ENCODE measurements at places on chromosomes 13 and 19. TPM values are rescaled to one million over a fixed set of nuclear protein-coding genes. Genes with fewer than 3 reads are reported as not detected.
A peak's percentile ranks its signal among the peaks of the same experiment; 100 is the strongest.

Gene SIGLEC8
- total RNA-seq, result not detected

Gene LILRA1
- not detected for total RNA-seq

Gene CYSLTR2
- 3.9 TPM for total RNA-seq

Gene ZNF805
- 10.0 TPM for total RNA-seq

Gene OR7C1
- not detected for total RNA-seq

Gene KLF12
- 33.5 TPM for total RNA-seq

Gene NCR1
- total RNA-seq, result not detected

- no peak overlapping the region for H3K27ac ChIP-seq
- H3K27me3 ChIP-seq, result no peaks in the 10 kb centered on the region
- DNase-seq, result no peak
- H3K4me3 ChIP-seq, result peak overlapping the region; percentile 13
- H3K36me3 ChIP-seq, result peaks cover 9% of the 10 kb centered on the region
- peaks cover 66% of the 10 kb centered on the region for H3K4me1 ChIP-seq
Measured at GRCh38 chr19:49894011-49894664, 2.5 kb downstream of the IL4I1 start.

DNA sequence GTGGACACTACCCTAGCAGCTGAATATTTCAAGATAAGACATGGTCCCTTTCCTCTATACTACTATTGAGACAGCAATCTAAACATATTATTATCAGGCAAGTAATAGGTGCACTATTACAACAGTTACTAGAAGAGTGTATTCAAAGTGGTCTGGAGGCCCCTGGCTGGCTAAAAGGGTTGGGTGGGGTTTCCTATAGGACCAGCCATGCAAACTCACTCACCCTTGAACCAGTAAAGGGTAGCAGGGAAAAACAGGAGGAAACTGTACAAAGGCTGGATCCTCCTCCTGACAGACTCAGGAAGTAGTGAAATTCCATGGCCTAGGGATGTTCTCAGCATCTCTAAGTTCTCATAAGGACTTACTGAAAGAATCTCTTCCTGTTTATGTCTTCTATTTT, 7.7 kb downstream of the SMAD9 start:
- no peak for DNase-seq
- H3K27ac ChIP-seq, result no peak overlapping the region
- no peaks in the 10 kb centered on the region for H3K4me1 ChIP-seq
- no peak overlapping the region for H3K4me3 ChIP-seq
- H3K36me3 ChIP-seq, result no peaks in the 10 kb centered on the region

- no peaks in the 10 kb centered on the region for H3K27me3 ChIP-seq
- H3K27ac ChIP-seq, result no peak overlapping the region
- peaks cover 65% of the 10 kb centered on the region for H3K36me3 ChIP-seq
- peaks cover 21% of the 10 kb centered on the region for H3K4me1 ChIP-seq
- no peak overlapping the region for H3K4me3 ChIP-seq
- no peak for DNase-seq
Measured at GRCh38 chr13:42312817-42313431, 41.0 kb downstream of the AKAP11 start.

GRCh38 chr13:105914291-105915036, 621.0 kb downstream of the EFNB2 start:
- no peaks in the 10 kb centered on the region for H3K4me1 ChIP-seq
- no peak overlapping the region for H3K27ac ChIP-seq
- no peaks in the 10 kb centered on the region for H3K36me3 ChIP-seq
- H3K4me3 ChIP-seq, result no peak overlapping the region
- DNase-seq, result no peak
- H3K27me3 ChIP-seq, result peaks cover 6% of the 10 kb centered on the region

GRCh38 chr19:23788411-23788810, 29.7 kb upstream of the ZNF681 start:
- no peak overlapping the region for H3K4me3 ChIP-seq
- no peaks in the 10 kb centered on the region for H3K27me3 ChIP-seq
- no peak overlapping the region for H3K27ac ChIP-seq
- peaks cover 8% of the 10 kb centered on the region for H3K4me1 ChIP-seq

DNA sequence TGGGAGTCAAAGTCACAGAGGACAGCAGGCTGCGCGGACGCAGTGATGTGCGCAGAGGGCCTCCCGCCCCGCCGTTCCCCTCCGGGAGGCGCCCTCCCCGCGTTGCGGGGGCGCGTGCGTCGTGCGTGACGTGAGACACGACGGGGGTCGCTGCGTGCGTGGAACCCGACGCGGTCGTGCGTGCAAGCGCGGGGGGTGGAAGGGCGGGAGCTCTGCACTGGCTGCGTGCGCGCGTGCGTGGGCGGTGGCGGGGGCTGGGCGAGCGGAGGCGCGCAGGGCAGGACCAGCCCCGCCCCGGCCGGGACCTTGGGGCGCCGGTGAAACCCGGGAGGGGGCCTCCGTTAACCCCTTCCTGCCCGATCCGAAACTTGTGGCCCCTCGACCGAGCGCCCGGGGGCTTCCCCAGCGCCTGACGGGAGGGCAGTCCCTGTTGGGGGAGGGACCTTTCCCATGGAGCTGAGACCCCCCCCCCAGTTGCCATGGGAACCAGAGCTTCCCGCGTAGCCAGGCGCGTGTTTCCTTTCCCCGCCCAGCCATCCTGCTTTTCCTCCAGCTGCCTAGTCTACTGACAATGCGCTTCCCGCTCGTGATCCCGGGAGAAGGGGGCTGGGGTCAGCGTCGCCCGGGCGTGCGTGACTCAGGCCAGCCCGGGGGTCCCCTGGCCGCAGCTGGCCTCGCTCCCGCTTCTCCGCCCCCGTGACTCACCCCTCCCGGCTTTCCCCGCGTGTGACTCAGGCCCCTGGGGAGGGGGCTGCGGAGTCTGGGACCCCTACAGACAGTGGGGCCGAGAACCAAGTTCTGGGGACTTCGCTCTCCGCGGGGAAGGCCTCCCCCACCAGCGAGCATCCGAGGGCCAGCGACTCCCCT, 7.3 kb upstream of the HOOK2 start:
- H3K27ac ChIP-seq, result no peak overlapping the region
- peak; percentile 87 for DNase-seq
- H3K4me3 ChIP-seq, result peak overlapping the region; percentile 87
- H3K36me3 ChIP-seq, result no peaks in the 10 kb centered on the region
- H3K27me3 ChIP-seq, result no peaks in the 10 kb centered on the region

GRCh38 chr19:14449321-14449720, 16.2 kb downstream of the PKN1 start:
- DNase-seq, result no peak
- H3K4me3 ChIP-seq, result no peak overlapping the region
- no peak overlapping the region for H3K27ac ChIP-seq
- peaks cover 15% of the 10 kb centered on the region for H3K4me1 ChIP-seq
- H3K36me3 ChIP-seq, result peaks cover 72% of the 10 kb centered on the region

DNA sequence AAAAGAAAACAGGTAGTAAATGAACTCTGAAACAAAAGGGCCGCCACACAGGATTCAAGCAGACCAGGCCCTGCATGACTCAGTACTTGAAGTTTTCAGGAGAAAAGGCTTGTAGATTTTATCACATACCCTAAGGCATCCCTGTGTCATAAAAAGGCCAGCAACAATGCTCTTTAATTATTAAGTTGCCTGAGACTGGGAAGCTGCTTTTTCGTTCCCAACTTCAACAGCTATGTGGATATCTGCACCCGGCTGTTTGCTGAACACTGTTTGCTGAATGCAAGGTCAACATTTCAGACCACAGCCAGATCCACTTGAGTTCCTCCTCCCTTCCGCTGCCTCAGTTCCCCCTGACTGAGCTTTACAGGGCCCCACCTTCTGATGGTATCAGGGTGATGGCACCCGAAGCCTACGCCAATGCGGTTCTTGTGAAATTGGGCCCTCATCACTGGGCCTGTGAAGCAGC, 6.1 kb upstream of the ECH1 start:
- H3K27ac ChIP-seq, result peak overlapping the region; percentile 11
- H3K4me1 ChIP-seq, result peaks cover 45% of the 10 kb centered on the region
- no peak overlapping the region for H3K4me3 ChIP-seq
- peaks cover 70% of the 10 kb centered on the region for H3K36me3 ChIP-seq

- DNase-seq, result no peak
- H3K27me3 ChIP-seq, result no peaks in the 10 kb centered on the region
- no peak overlapping the region for H3K4me3 ChIP-seq
- H3K36me3 ChIP-seq, result no peaks in the 10 kb centered on the region
- H3K27ac ChIP-seq, result no peak overlapping the region
Measured at GRCh38 chr13:38803531-38803930, 116.7 kb downstream of the FREM2 start.

GRCh38 chr19:17866312-17866963, 5.3 kb upstream of the SLC5A5 start:
- H3K4me1 ChIP-seq, result peaks cover 33% of the 10 kb centered on the region
- DNase-seq, result no peak
- peaks cover 33% of the 10 kb centered on the region for H3K36me3 ChIP-seq
- no peak overlapping the region for H3K27ac ChIP-seq

- H3K27ac ChIP-seq, result no peak overlapping the region
- no peak overlapping the region for H3K4me3 ChIP-seq
- no peaks in the 10 kb centered on the region for H3K27me3 ChIP-seq
- H3K4me1 ChIP-seq, result peaks cover 14% of the 10 kb centered on the region
- no peak for DNase-seq
- H3K36me3 ChIP-seq, result no peaks in the 10 kb centered on the region
Measured at GRCh38 chr13:100458673-100459072, 129.9 kb downstream of the GGACT start.

GRCh38 chr19:48319647-48320541, 5.5 kb upstream of the EMP3 start:
- peaks cover 3% of the 10 kb centered on the region for H3K36me3 ChIP-seq
- peaks cover 48% of the 10 kb centered on the region for H3K4me1 ChIP-seq
- H3K27ac ChIP-seq, result peak overlapping the region; percentile 98
- H3K4me3 ChIP-seq, result no peak overlapping the region
- peak; percentile 82 for DNase-seq

- no peaks in the 10 kb centered on the region for H3K27me3 ChIP-seq
- no peak overlapping the region for H3K4me3 ChIP-seq
- no peaks in the 10 kb centered on the region for H3K4me1 ChIP-seq
- H3K36me3 ChIP-seq, result no peaks in the 10 kb centered on the region
- no peak overlapping the region for H3K27ac ChIP-seq
Measured at GRCh38 chr13:74929436-74929835, 552.5 kb downstream of the TBC1D4 start.

DNA sequence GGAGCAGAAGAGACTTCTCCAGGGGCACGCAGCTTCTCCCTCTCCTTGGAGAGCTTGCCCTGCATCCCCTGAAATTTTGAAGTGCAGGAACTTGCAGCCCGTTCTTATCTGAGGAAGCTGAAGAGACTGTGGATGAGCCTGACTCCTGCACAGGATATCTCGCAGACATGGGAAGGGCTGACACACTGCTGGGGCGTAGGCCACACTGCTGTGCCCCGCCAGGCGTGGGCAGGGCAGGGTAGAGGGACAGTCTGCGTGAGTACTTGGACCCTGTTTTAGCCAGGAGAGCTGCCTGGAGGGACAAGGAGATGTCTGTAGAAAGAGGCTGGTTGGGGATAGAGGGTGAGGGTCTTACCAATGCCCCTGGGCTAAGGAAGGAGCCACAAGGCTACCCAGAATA, 353.7 kb upstream of the NBEA start:
- DNase-seq, result no peak
- no peak overlapping the region for H3K27ac ChIP-seq
- no peak overlapping the region for H3K4me3 ChIP-seq

DNA sequence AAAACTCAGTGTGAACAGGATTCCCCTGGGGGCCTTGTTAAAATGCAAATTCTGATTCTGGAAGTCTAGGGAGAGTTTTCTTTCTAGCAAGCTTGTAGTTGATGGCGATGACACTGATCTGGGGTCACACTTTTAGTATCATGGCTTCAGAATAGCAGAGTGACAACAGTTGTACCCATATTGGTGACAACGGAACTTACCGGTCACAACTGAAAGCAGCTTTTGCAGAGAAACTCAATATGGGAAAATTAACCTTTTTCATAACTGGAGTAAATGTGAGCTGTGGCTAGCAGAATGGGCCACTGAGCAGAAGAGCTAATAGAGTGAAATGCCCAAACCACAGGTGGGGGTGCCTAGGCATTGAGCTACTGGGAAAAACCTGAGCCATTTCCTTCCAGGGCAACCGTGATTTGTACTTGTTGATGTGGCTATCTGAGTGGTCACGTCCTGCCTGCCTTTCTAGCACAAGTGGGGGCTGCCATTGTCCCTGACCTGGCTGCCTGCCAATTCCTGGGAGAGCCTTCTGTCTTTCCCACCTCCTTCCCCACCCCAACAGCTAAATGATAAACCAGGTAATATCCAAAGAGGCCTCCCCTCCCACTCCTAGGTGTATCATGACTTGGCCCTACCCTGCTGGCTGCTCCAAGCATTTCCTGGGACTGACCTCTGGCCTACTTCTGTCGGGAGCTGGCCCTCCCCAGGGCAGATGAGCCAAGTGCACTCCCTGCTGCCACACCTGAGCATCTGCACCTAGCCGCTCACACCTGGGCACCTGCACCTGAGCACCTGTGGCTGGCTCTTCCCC, 1.7 kb upstream of the SLC10A2 start:
- no peaks in the 10 kb centered on the region for H3K27me3 ChIP-seq
- no peaks in the 10 kb centered on the region for H3K4me1 ChIP-seq
- no peak overlapping the region for H3K4me3 ChIP-seq
- no peak overlapping the region for H3K27ac ChIP-seq
- no peaks in the 10 kb centered on the region for H3K36me3 ChIP-seq
- DNase-seq, result no peak

- H3K36me3 ChIP-seq, result peaks cover 22% of the 10 kb centered on the region
- no peaks in the 10 kb centered on the region for H3K4me1 ChIP-seq
- H3K27ac ChIP-seq, result no peak overlapping the region
- no peak overlapping the region for H3K4me3 ChIP-seq
- no peaks in the 10 kb centered on the region for H3K27me3 ChIP-seq
Measured at GRCh38 chr19:58332697-58333096, 5.9 kb downstream of the ZSCAN22 start.

DNA sequence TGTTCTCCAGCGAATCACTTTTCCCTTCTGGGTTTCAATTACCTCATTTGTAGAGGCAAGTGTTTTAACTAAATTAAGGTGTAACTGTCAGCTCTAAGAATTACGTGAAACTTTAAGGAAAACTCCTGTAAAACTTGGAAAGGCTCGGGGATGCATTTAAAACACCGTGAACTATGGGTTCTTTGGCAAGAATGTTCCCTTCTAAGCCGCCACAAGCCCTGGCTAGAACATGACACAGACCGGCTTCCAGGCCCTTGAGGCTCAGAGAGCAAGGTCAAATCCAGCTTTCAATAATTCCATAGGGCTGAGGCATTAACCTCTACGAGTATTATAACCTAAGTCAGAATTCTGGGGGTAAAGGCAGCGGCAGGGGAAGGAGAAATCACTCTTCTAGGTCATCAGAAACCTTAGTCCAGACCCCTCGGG, 685 bp downstream of the VWA8 start:
- DNase-seq, result no peak
- peaks cover 36% of the 10 kb centered on the region for H3K4me1 ChIP-seq
- no peaks in the 10 kb centered on the region for H3K27me3 ChIP-seq
- H3K36me3 ChIP-seq, result peaks cover 5% of the 10 kb centered on the region
- H3K27ac ChIP-seq, result peak overlapping the region; percentile 37

DNA sequence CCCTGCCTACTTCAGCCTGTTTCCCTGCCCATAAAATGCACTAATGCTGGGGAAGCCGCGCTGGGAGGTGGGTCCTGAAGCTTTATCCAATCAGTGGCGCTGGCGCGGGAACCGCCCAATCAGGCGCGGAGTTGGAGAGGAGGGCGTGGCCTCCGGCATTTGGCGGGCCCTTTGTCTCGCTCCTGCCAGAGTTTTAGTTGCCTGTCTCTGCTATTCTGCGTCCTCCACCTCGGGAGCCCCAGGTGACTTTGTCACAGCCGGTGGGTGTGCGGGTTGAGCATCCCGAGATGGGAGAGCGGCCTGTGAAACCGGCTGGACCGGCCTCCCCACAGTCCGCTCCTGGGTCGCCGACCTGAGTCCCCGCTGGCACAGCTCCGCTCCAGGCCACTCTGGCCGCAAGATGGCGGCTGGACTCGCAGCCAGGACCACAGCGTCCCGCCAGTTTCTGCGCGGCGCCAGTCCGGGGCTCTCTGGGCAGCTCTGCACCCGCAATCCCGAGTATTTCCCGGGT, 30.7 kb upstream of the ZNF429 start:
- DNase-seq, result peak; percentile 72
- H3K4me1 ChIP-seq, result peaks cover 1% of the 10 kb centered on the region
- no peak overlapping the region for H3K27ac ChIP-seq
- H3K36me3 ChIP-seq, result no peaks in the 10 kb centered on the region
- H3K4me3 ChIP-seq, result peak overlapping the region; percentile 63
- no peaks in the 10 kb centered on the region for H3K27me3 ChIP-seq

Measured in activated CD4-positive, alpha-beta memory T cell treated with anti-CD3 and anti-CD28 coated beads, Interleukin-2, amount 10 ng/mL, durations not matched to agents 7 days and 5 days (primary cell).